Neural progenitor cell (in vitro differentiated cells): ENCODE measurements at places on chromosomes 12 and 14.

DNA sequence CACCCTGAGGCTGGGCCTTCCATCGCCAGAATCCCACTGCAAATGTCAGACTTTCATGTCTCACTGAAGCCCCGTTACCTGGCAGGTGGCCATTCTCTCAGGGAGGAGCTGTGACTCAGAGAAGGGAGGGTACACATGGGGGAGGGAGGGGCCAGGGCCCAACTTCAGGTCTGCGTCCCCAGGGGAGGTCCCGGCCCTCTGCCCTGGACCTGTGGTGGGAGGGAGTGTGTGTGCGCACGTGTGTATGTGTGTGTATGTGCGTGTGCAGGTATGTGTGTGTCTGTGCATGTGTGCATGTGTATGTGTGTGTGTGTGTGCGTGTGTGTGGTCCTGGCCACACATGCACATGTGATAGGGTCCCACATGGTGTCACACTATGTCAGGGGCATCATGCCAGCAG is 50.9 kb downstream of the MVK start:
- DNase-seq = no peak

GRCh38 chr14:100246809-100247428 is 8.0 kb downstream of the YY1 start:
- DNase-seq = peak; percentile 69

GRCh38 chr14:21467616-21468015 is 9.1 kb downstream of the RAB2B start:
- no peak for DNase-seq

DNA sequence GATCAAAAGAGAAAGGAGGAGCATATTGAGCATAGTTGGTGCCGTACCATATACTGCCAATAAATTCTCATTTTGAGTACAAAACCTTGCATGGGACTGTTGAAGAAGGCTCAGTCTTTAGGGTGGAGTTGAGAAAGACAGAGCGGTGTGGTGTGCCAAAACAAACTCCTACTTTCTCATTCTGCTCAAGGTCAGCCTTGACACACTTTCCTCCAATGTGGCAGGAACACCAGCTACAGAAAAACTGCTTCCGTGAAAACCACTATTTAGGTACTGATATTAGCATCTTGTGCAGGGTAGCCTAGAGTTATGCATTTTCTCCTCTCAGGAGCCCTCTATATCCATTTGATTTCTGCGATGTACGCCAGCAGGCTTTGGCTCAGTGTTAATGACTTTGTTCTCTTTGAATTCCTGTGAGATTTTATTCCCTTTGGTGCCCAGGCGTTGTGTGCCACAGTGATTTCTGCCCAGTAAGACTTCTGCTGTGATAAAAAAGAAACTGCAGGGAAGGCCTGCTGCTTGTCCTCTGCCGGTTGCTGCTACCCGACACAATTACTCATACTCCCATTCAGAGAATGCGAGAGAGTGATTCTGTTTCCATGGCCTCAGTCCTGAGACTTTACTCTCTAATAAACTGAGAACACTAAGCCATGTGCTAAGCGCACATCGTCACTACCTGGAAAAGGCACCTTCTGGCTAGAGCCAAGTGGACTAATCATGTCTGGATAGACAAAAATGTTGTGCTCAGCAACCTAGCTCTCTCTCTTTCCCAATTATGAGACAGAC is 88.3 kb upstream of the MDM1 start:
- peak; percentile 9 for DNase-seq

GRCh38 chr14:79542121-79542520 is 669.2 kb downstream of the DIO2 start:
- DNase-seq = no peak

DNA sequence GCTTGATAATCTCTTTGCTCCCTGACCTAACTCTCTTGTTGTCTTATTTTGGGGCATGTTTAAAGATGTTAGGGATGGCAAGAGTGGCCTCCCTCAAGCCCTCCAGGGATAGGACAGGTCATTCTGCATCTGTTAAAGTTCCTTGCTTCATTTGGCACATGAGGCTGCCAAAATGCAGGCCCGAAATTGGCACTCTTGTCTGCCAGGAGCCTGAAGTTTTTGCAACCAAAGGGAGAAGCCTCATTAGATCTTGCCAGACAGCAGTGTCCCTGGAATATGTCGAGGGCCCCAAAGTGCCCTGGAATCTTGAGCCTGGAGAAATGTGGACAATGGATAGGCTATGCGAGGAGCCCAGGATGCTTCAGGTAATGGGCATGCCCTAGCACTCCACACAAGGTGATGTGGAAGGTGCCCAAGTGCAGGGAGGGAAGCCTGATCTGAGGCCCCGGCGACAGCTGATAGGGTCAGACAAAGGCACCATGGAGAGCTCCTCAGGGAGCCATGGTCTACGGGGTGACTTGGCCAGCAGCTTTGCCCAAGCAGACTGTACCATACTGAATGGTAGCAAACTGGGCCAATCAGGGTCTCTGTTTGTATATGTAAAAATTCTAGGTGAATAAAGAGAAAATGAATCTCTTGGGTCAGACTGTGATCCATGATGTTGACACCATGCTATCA is 173.0 kb upstream of the WSCD2 start:
- DNase-seq = no peak

- DNase-seq = no peak
Observed at GRCh38 chr14:53695692-53696214, 260.9 kb downstream of the BMP4 start.

- DNase-seq = peak; percentile 75
Observed at GRCh38 chr12:6768437-6768914, 2.3 kb downstream of the PTMS start.

DNA sequence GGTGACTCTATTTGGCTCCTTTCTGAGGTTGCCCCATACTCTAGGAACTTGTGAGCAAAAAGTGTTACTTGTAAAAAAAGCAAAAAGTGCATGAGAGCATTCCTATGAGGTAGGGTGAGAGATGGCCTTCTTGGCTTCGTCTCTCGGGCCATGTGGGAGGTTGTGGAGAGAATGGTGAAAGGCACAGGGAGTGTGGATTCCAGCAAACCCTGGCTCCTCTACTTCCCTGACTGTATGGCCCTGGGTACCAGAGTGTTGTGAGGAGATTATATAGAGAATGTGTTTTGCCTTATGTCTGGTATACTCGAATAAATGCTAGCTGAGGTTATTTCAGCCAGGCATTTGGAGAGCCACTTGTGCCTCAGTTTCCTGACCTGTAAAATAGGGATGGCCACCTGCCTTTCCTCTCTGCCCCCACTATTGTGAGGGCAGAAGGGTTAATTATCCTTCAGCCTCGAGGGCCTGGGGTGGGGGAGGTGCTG is 11.0 kb downstream of the PLEKHG3 start:
- no peak for DNase-seq

- no peak for DNase-seq
Observed at GRCh38 chr12:100579844-100580243, 6.4 kb downstream of the GAS2L3 start.

DNA sequence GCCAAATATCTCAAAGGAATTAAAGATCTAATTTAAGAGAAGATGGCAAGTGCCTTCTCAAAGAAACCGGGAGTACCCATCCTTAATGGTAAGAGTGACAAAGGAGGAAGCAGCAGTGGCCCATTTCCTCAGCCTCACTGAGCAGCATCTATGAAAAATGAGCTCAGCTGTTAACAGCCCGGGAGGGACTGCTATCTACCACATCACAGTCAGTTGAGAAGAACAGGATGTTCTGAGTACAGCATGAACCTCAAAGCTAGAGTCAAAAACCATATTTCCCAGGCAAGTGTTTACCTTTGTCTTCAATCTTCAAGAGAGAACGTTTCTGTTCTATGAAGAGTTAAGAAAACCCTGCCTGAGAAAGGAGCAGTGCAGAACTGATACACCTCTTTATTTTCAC is 115.0 kb downstream of the BTG1 start:
- DNase-seq = no peak

DNA sequence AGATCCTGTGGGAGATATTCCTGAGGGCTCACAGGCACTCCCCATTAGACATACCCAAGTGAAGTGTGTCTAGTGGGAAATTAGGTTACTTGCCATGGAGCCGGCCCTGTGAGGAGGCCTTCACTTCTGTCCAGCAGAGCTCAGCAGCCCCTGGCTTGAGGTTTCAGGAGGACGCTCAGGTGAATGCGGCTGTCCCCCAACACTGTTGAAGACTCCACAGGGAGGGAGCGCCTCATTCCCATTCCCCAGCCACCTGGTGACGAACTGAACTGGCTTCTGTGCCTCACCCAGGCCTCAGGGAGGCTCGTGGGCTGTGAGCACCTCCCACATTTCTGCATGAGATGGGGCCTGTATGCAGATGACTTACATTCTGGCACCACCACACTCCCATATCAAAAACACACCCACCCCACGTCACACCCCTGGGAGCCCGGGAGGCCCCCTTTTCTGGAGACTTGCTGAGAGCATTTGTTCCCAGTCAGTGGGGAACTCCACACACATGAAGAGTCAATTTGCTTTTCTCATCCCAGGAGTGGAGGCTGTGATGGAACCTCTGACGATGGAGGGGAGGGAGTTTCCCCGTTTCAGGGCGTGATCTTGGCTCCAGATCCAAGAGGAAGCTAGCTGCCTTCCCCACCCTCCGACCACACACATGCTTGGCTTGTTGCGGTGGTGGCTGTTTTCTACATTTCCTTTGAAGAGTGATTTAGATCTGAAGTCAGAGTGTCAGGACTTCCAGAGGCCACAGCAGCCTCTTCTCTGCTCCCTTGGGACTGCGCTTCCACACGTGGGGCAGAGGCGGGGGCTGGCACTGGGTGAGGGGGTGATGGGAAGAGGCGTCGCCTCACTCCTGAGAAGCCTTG is 120.7 kb downstream of the ADGRD1 start:
- DNase-seq = no peak

DNA sequence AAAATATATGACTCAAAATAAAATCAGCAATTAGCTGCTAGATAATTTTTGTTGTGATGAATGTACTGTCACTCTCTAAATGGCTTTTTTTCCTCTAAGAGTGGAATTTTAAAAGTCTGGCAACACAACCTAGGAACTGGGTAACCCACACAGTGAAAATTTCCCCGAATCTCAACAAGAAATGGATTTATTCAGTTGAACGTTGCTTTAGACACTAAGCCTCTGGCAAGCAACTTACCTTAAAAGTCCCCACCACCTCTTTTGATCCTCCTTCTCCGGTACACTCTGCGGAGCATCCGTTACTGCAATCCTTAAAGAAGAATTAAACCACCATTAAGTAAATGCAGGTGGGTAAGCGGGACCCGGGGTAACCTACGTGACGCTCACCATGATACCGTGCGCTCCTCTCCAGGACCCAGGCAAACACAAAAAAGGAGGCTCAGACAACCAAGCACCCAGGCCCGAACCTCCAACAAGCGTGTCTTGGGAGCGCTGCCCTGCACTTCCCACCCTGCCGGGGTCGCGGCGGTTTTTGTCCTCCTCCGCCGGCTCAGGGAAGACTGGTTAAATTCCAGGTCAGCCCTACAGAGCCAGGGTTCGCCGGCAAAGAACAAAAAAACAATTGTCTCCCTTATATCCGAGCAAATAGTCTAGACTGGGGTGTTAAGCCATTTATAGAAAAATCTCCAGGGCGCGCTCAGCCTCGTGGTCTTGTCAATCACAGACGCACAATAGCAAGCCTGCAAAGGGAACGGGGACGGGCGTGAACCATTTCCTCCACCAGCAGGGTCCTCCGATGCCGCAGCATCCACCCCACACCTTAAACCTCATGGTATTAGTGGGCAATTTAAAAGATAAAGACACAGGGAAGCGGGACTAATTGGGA is 47.1 kb downstream of the BCAT1 start:
- peak; percentile 89 for DNase-seq

DNA sequence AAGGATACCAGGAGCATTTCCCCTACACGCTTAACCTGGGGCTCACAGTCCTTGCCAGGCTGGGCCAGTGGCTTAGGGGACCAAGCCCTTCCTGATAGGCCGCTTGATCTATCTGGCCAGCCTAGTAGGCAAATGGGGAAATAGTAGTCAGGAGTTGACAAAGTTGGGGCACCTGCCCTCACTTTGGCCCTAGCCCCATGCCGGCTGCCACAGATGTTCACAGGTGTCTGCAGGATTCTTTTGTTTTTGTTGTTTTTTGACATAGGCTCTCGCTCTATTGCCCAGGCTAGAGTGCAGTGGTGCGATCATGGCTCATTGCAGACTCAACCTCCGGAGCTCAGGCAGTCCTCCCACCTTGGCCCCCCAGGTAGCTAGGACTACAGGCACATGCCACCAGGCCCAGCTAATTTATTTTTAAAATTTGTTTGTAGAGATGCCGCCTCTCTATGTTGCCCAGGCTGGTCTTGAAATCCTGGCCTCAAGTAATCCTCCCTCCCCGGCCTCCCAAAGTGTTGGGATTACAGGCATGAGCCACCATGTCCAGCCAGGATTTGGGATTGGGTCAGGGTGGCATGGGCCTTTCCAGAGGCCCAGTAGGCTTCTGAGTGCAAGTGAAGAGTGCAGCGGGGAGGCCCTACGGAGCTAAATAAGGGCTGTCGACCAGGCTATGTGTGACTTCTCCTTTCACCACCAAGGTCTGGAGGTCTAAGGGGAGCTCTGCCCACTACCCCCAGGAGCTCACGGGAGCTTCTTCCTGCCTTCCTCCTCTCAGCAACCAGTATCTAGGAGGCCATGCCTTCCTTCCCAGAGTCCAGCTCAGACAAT is 15.5 kb upstream of the HDAC7 start:
- DNase-seq = no peak

GRCh38 chr14:68738559-68738958 is 54.3 kb downstream of the ZFP36L1 start:
- DNase-seq = no peak

GRCh38 chr14:22370084-22370847 is 218.8 kb downstream of the DAD1 start:
- DNase-seq = no peak

GRCh38 chr14:96088911-96089310 is 49.7 kb downstream of the C14orf132 start:
- no peak for DNase-seq

DNA sequence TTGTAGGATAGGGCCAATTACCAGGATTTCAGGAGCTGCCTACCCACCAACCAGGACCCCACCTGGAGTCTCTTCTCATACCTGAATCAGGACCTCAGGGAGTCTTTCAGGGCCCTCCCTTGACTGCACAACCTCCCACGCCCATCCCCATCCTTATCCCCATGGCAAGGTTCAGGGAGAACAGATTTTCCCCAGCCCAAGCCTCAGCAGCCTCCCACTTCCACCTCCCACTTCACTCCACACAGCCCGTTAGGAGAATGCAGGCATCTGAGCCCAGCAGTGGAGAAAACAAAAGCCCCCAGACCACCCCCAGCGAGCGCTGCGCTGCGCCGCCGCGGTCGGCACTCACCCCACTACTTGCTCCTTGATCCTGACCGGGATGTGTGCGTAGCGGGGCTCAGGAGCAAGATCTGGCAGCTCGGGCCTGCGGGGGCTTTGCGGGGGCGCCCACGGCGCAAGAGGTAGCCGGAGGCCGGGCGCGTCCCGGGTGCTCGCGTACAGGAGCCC is 1.4 kb downstream of the B4GALNT1 start:
- peak; percentile 45 for DNase-seq

GRCh38 chr14:59090572-59090971 is 97.9 kb upstream of the DAAM1 start:
- DNase-seq = no peak

DNA sequence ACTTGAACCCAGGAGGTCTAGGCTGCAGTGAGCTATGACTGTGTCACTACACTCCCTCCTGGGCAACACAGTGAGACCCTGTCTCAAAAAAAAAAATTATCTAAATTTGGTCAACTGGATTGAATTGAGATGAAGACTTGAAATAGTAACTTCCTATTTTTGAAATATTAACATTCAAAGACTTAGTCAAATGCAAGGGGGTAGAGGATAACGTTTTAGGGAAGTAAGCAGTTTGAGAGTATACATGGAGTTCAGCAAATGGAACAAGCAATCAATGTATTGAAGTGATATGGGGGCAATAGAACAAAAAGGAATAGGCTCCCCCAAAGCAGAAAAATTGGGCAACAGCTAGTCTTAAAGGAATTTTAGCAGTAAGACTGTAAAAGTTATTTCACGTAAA is 4.6 kb upstream of the MFAP5 start:
- DNase-seq = no peak

GRCh38 chr14:91872517-91873470 is 5.5 kb upstream of the TC2N start:
- DNase-seq = no peak
